Effector memory CD4-positive, alpha-beta T cell (primary cell): ENCODE measurements at places on chromosomes 2 and 18.
A peak's percentile ranks its signal among the peaks of the same experiment; 100 is the strongest.

DNA sequence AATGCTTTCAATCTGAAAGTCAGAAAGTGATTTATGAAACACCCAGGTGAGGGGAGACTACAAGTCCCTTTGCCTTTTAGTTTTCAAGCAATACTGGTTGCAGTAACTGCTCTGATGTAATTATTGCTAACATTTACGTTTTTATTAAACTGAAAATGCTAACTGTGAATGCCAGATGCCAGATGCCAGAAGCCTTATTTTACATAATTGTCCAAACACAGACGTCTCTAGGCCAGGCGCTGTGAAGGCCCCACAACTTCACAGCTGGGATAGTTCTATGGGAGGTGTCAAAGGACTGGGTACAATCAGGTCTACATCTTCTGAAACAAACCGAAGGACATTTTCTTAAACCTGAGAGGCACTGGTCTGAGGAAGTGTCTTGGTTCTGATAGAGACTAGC, 27.5 kb upstream of the MSGN1 start:
- DNase-seq: no peak

GRCh38 chr18:79855147-79855933, 57.6 kb downstream of the KCNG2 start:
- no peak for DNase-seq

- no peak for DNase-seq
Observed at GRCh38 chr2:73651591-73652230, 9.5 kb upstream of the NAT8 start.

DNA sequence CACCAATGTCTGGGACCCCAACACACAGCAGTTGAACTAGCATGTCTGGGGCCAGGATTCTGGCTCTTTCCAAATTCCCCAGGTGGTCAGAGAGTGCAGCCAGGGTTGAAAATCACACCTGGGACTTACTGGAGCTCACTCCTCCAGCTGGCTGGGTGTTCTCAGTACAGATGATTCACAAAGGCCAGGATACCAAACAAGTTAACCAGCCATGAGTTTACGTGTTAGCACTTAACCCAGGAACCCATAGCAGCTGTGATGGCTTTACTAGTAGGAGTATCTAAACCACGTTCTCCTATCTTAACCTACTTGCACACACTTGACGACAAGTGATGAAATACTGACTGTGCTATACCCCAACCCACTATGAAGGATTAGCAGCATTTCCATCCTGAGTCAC, 222.8 kb downstream of the FBXO15 start:
- DNase-seq: no peak

GRCh38 chr2:236684504-236685256, 115.1 kb downstream of the ACKR3 start:
- DNase-seq: no peak

DNA sequence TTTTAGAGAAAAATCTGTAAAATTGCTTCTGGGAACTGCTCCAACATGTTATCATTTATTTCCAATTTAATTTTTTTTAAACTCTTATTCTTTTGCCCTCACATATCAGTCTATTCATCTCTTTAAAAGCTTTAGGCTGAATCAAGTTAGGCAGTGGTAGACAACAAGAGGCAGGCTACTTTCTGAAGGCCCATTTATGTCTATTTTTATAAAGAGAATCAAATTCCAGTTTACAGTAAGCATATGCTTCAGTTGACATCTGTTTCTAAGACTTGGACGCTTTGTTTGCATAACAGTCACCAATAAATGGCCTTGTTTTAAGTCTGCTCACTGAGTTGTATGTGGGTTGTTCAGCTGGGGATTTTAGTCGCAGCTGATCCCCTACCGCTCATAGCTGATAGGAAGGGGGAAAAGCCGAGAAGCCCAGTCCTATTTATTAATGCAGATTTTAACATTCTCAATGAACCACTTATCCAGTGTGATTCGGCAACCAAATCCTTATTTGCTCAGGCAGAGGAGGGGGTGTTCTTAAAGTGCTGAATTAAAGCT, 260.4 kb upstream of the SIX3 start:
- no peak for DNase-seq

- DNase-seq: no peak
Observed at GRCh38 chr2:233981574-233982420, 64.6 kb downstream of the TRPM8 start.

DNA sequence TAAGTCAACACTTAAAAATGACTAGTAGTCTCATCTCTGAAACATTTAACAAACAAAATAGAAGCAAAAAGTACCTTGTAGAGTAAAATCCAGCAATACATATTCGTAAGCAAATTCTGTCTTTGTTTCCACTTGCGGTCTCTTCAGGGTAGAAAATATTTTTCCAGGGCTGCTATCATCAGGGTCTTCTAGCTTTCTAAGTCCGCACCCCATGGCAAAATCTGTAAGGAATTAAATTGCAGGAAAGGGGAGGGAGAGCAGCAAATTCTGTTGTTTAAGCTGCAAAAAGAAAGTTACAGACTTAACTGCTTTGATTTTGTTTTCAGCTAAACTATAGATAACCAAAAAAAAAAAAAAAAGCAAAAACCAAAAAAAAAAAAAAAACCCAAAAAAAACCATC, at the start of gene RFTN2:
Gene RFTN2 (minus strand): TSS at position 342 of the 400 bp plus-strand sequence. CDS start 129 bp downstream, at position 213.
- no peak for DNase-seq

GRCh38 chr2:83481436-83481835, 977.6 kb downstream of the SUCLG1 start:
- DNase-seq: no peak

- no peak for DNase-seq
Observed at GRCh38 chr2:176159663-176160250, 2.6 kb downstream of the HOXD3 start.

DNA sequence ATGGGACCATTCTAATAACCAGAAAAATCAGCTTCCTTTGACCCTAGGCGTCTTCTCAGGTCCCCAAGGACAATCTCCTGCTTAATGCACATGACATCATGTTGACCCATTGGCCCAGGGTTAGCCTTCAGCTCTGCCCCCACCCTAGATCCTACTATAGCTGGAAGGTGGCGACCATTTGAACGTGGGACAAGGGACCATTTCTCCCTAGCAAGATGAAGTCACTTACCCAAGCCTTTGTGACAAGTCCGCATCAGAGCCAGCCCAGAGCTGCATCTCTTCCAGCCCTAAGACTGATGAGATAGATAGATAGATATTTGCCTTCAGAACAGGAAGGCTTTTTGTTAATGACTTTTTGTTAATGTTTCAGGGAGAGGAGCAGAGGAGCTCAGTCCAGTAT, 28.2 kb upstream of the TAF1B start:
- DNase-seq: no peak

- no peak for DNase-seq
Observed at GRCh38 chr18:22214731-22215528, 45.5 kb downstream of the GATA6 start.

- no peak for DNase-seq
Observed at GRCh38 chr2:162092658-162093556, 18.9 kb upstream of the DPP4 start.

- no peak for DNase-seq
Observed at GRCh38 chr2:118847762-118848172, 319 bp upstream of the EN1 start.

- DNase-seq: no peak
Observed at GRCh38 chr2:60213865-60214625, 339.4 kb downstream of the BCL11A start.

- DNase-seq: no peak
Observed at GRCh38 chr2:241763551-241764274, 12.9 kb upstream of the GAL3ST2 start.

GRCh38 chr18:55475916-55476315, 112.1 kb downstream of the TCF4 start:
- no peak for DNase-seq

GRCh38 chr2:149735237-149735958, 147.8 kb upstream of the MMADHC start:
- DNase-seq: no peak

- DNase-seq: no peak
Observed at GRCh38 chr2:203820969-203821368, 46.6 kb upstream of the CTLA4 start.

DNA sequence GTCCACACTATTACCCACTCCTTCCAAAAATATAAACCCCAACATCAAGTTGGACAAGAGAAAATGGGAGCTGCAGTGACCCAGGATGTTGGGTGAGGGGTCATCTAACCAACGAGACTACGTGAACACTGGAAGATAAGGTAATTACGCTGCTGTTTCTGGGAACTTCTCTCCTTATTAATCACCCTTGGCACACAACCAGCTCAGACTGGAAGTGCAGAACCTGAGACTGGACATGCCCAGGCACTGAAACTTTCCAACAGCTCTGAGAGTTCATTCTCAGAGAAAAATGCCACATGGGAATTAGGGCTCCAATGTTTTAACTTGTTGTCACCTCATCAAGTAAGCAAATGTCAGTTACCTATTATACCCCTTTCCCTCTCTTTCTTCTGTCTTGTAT, 135.3 kb downstream of the CCDC148 start:
- DNase-seq: no peak

- DNase-seq: no peak
Observed at GRCh38 chr2:170092436-170093060, 85.4 kb upstream of the MYO3B start.

DNA sequence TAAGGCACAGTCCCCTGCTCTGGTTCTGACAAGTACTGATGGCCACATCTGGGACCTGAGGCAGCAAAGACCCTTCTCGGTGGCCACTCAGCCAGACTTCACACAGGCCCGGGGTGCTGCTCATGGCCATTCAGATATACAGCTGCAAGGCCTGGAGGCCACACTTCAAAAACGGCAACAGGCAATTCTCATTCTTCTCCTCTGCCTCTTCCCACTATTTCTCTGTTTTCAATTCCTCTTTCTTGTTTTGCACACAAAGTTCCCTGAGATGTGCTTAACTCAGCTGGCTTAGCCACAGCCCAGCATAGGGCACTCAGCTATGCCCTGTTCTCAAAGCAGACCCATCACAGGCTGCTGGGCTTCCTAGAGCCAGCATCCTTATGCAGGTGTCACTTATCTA, 29.9 kb downstream of the PTPN18 start:
- no peak for DNase-seq

- DNase-seq: no peak
Observed at GRCh38 chr2:181324912-181325311, 132.3 kb upstream of the ITGA4 start.

DNA sequence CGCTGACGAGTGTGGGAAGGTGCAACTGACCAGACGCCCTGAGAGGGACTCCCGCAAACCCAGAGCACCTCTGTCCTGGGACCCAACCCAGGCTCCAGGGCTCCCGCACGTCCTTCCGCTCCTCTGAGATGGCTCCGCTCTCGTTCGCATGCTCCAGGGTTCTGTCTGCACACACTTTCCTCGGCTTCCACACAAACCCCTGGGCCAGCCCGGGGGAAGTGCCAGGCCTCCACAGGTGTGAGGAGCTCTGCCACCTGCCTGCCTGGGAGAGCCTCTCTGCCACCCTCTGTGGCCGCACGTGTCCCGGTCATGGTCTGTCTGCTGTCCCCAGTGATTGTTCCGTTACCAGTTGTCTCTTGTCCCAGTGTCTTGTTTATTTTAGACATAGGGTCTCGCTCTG, 222.9 kb downstream of the HDAC4 start:
- DNase-seq: no peak

DNA sequence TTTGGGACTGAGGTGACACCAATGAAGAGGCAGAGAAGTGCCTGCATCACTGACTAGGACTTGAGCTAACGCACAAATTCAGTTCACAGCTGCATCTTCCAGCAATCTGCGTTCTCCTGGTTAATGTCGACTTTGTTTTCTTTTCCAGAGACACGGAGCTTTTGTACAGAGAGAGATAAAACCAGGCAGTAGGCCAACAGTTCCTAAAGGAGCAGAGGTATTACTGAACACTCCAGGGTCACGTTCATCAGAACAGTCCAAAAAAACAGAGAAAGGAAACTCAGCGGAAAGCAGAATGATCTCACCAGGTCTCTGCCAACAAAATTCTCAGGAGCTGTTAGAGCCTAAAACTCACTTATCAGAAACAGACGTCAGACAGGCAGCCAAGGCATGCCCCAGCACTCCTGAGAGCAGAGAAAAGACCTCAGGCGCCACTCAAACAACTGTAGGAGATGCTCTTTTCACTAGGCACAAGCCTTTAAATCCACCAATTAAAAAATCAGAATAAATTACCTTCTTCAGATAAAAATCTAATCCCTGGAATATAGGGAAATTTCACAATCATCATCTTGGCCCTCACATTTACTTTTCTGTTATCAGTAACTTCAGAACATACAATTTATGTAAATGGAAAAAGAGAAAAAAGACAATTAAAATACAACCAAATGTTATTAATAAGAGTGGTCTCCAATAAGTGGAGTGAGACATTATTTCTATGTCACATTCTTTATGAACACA, 95.9 kb upstream of the SPTBN1 start:
- no peak for DNase-seq

GRCh38 chr2:147198651-147199171, 646.1 kb upstream of the ACVR2A start:
- no peak for DNase-seq

GRCh38 chr2:71897836-71898235, 249.8 kb downstream of the CYP26B1 start:
- no peak for DNase-seq

- no peak for DNase-seq
Observed at GRCh38 chr2:131673400-131674173, 145.9 kb downstream of the CCDC74A start.

GRCh38 chr2:3238951-3239841, 138.4 kb downstream of the EIPR1 start:
- DNase-seq: no peak

GRCh38 chr2:159169187-159169586, 117.3 kb downstream of the WDSUB1 start:
- no peak for DNase-seq

- peak; percentile 3 for DNase-seq
Observed at GRCh38 chr2:26982102-26982742, 11.8 kb downstream of the MAPRE3 start.

DNA sequence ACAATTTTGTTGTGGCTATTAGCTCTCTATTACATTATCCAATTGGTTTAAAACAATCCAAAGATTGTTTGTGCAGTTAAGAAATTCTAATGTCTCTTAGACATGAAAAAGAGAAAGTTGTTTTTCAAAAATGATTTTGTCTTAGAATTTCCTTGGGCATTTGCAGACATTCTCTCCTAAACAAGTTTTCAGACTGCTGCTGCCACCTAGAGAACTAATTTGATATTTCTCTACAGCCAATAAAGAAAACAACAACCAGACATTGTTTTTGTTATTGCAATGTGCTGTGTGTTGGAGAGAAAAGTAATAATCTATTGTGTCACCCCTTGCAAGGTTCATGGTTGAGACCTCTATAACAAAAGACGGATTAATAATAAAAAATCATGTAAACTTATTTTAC, 119.0 kb upstream of the SYT4 start:
- no peak for DNase-seq

DNA sequence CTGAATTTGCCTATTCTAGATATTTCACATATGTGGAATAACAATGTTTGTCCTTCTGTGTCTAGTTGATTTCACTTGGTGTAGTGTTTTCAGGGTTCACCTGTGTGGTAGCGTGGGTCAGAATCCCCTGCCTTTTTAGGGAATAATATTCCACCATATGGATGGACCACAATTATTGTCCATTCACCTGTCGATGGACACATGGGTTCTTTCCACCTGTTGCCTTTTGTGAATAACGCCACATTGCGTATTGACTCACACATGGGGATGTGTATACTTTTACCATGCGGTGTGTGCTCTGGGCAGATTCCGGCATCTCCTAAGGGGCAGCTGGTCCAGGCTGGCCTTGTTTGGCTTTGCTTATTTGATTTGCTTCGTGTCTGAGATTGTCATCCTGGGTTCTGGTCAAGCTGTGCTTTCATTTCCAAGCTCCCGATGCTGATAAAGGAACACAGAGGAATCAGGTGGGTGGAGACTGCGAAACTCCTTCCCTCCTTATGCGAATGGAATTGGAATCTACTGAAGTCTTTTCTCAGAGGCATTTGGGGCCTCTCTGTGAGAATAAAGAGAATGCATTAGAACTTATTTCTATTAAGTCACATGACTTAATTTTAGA, 18.9 kb upstream of the ALLC start:
- no peak for DNase-seq
